ENCODE measurements at places on chromosomes 16 and 17. TPM values are rescaled to one million over a fixed set of nuclear protein-coding genes. Genes with fewer than 3 reads are reported as not detected.
A peak's percentile ranks its signal among the peaks of the same experiment; 100 is the strongest.

DNA sequence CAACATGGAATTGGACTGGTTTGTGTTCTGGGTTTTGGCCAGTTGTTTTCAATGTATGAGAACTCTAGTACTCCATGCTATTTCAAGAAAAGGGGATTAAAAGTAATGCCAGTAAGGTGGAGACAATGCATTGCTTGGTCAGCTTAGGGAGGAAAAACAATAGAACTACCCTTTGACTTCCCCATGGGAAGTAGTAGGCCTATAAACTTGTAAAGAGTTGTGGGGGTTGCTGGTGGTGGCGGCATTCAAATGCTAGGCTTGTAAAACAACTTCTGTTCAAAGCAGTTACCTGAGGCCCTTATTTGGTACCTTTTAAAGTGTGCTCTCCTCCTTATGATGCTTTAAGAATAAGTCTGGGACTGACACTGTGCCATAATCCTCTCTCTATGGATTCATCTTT, 9.4 kb downstream of the MAP3K3 start:
- H3K36me3 ChIP-seq = peaks cover 33% of the 10 kb centered on the region
- no peaks in the 10 kb centered on the region for H3K27me3 ChIP-seq
- H3K27ac ChIP-seq = no peak overlapping the region

Gene SALL1
- not detected for total RNA-seq

GRCh38 chr17:44581868-44582267, 24.6 kb downstream of the FZD2 start:
- no peak for DNase-seq
- H3K4me3 ChIP-seq = no peak overlapping the region
- peaks cover 24% of the 10 kb centered on the region for H3K27me3 ChIP-seq
- no peaks in the 10 kb centered on the region for H3K4me1 ChIP-seq
- no peaks in the 10 kb centered on the region for H3K36me3 ChIP-seq

GRCh38 chr16:72590151-72590937, 418.4 kb upstream of the PMFBP1 start:
- no peaks in the 10 kb centered on the region for H3K4me1 ChIP-seq
- no peak overlapping the region for H3K27ac ChIP-seq
- no peaks in the 10 kb centered on the region for H3K27me3 ChIP-seq
- no peak overlapping the region for H3K4me3 ChIP-seq

GRCh38 chr17:77886387-77886728, 72.1 kb upstream of the TNRC6C start:
- H3K4me1 ChIP-seq = peaks cover 52% of the 10 kb centered on the region
- H3K27me3 ChIP-seq = no peaks in the 10 kb centered on the region
- H3K4me3 ChIP-seq = no peak overlapping the region
- no peaks in the 10 kb centered on the region for H3K36me3 ChIP-seq
- peak overlapping the region; percentile 90 for H3K27ac ChIP-seq

Gene ANKRD40CL
- total RNA-seq = not detected

DNA sequence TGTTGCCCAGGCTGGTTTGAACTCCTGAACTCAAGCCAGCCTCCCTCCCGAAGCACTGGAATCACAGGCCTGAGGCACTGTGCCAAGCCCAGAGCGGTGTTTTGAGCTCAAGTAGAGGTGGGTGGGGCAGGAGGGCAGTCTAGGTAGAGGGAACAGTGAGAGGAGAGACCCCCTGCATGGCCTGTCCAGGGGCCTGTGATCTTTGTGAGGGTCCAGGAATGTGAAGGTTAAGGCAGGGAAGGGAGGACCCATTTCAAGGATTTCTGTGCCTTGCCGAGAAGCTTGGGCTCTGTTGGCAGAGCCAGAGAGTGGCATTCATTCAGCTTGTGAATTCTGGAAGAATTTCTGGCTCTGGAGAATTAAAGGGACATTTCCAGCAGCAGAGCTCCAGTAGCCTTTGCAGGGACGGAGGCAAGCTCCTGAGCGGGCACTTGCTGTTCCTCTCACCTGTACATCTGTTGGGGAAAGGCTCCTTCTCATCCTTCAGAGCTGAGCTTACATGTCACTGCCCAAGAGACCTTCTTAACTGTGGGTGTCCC, 2.7 kb downstream of the WWOX start:
- H3K27me3 ChIP-seq = no peaks in the 10 kb centered on the region
- H3K4me3 ChIP-seq = no peak overlapping the region
- H3K36me3 ChIP-seq = no peaks in the 10 kb centered on the region
- peaks cover 7% of the 10 kb centered on the region for H3K4me1 ChIP-seq

Gene KATNB1
- total RNA-seq = 16.6 TPM

- no peak overlapping the region for H3K27ac ChIP-seq
- H3K4me1 ChIP-seq = peaks cover 1% of the 10 kb centered on the region
- H3K36me3 ChIP-seq = no peaks in the 10 kb centered on the region
- no peaks in the 10 kb centered on the region for H3K27me3 ChIP-seq
- peak; percentile 36 for DNase-seq
These were observed 83.4 kb upstream of the GSE1 start for GRCh38 chr16:85529489-85530369.

GRCh38 chr17:74512036-74512435, 19.2 kb downstream of the CD300LB start:
- peak overlapping the region; percentile 70 for H3K27ac ChIP-seq
- no peaks in the 10 kb centered on the region for H3K36me3 ChIP-seq
- peaks cover 16% of the 10 kb centered on the region for H3K27me3 ChIP-seq

DNA sequence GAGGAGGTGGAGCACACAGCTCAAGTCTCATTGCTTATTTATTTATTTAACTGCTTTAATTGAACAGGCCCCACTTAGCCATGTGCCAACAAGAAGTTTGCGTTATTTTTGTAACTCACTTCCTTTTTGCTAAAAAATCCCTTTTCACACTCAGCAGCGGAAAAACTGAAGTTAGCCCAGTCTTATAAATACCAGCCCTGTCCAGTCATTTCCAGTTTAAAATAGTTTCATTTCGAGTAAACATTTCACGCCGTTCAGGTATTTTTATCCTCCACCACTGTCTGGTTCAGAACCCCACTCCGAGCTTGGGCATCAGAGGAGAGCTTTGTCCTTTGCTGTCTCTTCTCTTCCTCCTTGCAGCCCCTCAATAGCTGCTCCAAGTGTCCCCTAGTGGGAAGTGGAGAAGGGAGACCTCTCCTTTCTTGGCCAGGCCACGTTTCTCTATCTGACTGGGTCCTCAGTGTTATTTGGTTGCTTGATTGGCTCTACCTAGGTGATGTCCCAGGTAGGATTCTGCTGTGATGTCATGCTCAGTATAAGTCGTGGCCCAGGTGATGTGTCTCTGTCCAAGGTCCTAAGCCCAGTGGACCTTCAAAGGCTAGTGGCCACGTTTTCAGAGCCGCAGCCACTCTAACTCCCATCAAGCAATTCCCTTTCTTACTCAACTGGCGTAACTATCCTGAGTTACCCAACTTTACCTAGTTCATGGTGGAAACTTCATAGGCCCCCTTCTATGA, 53.0 kb upstream of the GAS7 start:
- no peaks in the 10 kb centered on the region for H3K36me3 ChIP-seq
- H3K4me3 ChIP-seq = no peak overlapping the region
- DNase-seq = no peak
- no peaks in the 10 kb centered on the region for H3K4me1 ChIP-seq

DNA sequence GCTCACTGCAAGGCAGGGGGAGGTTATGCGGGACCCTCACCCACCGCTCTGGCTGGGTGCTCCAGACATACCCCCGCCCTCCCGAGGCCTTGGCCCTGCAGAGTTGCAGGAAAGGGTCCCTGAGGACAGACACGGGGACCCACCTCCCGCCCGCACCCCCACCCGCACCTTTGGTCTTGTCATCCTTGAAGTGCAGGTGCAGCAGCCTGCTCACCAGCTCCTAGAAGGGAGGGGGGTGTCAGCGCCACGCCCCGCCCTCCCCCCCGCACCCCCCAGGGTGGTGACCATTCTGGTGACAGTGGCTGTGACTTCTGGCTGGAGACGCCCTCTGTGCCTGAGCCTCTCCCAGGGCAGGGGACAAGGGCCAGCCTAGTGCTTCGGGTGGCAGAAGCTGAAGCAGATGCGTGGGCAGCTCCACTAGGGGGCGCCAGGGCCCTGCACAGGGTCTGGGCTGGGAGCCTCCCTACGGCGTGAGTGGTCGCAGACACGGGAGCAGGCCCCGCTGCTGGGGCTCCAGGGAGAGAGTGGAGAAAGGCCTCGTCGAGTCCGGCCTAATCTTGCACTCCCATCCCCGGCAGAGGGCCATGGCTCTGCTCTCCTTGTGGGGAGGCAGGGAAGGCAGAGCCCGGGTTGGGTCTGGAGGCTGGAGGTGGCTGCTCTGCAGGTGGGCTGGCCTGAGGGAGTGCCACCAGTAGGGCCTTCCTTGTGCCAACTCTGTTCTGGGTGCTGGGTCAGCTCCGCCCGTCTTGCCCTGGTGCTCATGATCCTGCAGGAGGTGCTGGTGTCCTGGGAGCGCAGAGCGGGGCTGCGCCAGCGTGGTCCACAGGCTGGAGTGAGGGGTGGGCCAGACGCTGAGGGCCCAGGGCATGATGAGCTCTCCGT, 2.7 kb downstream of the CENPX start:
- DNase-seq = no peak
- H3K4me3 ChIP-seq = no peak overlapping the region

Gene KRTAP17-1
- total RNA-seq = not detected

- H3K27me3 ChIP-seq = no peaks in the 10 kb centered on the region
- no peaks in the 10 kb centered on the region for H3K4me1 ChIP-seq
- DNase-seq = no peak
- no peak overlapping the region for H3K4me3 ChIP-seq
- H3K36me3 ChIP-seq = peaks cover 71% of the 10 kb centered on the region
These were observed 16.3 kb upstream of the MYO15B start for GRCh38 chr17:75571197-75571884.

DNA sequence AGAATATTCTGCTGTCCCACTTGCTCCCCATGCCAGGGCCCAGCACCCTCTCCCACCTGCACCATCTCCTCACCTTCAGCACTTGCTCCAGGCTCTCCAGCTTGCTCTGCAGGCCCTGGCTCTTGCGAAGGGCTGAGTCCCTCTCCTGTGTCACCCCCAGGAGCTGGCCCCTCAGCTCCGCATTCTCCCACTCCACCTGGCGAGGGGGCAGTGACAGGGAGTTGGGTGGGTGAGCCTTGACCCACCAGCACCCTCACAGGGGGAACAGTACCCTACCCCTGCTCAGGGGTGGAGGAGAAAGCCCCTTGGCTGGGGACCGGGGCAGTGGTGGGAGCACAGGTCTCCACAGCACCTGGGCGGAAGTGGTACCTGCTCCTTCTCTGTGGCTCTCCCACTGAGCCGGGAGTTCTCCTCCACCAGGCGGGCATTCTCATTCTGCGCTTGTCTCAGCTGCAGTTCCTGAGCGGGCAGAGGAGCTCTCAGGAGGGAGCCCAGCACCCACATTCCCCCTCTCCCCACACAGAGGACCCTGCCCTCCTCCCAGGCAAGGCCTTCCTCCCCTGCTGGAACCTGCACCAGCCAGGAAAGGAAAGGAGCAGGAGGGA, 5.9 kb downstream of the TSPOAP1 start:
- H3K36me3 ChIP-seq = no peaks in the 10 kb centered on the region
- no peaks in the 10 kb centered on the region for H3K4me1 ChIP-seq
- no peaks in the 10 kb centered on the region for H3K27me3 ChIP-seq
- peak; percentile 37 for DNase-seq
- H3K27ac ChIP-seq = no peak overlapping the region

Gene BRCA1
- 17.7 TPM for total RNA-seq

Gene C17orf100
- 2.2 TPM for total RNA-seq

Gene TTYH2
- total RNA-seq = 7.7 TPM

GRCh38 chr16:48274476-48274875, 27.1 kb upstream of the ABCC11 start:
- no peaks in the 10 kb centered on the region for H3K36me3 ChIP-seq
- H3K27ac ChIP-seq = no peak overlapping the region
- no peaks in the 10 kb centered on the region for H3K27me3 ChIP-seq
- H3K4me1 ChIP-seq = peaks cover 6% of the 10 kb centered on the region
- H3K4me3 ChIP-seq = no peak overlapping the region

GRCh38 chr17:41657936-41658335, 30.7 kb upstream of the EIF1 start:
- no peaks in the 10 kb centered on the region for H3K36me3 ChIP-seq
- H3K27me3 ChIP-seq = no peaks in the 10 kb centered on the region
- H3K4me3 ChIP-seq = no peak overlapping the region
- H3K27ac ChIP-seq = no peak overlapping the region
- no peaks in the 10 kb centered on the region for H3K4me1 ChIP-seq

Gene CD300LB
- 0.58 TPM for total RNA-seq

Gene OR4D1
- not detected for total RNA-seq

- no peak overlapping the region for H3K4me3 ChIP-seq
- DNase-seq = no peak
- no peak overlapping the region for H3K27ac ChIP-seq
- H3K27me3 ChIP-seq = no peaks in the 10 kb centered on the region
- no peaks in the 10 kb centered on the region for H3K36me3 ChIP-seq
These were observed 5.1 kb downstream of the LLGL1 start for GRCh38 chr17:18230288-18231141.

- no peak for DNase-seq
- no peaks in the 10 kb centered on the region for H3K27me3 ChIP-seq
These were observed 189.7 kb downstream of the SNX29 start for GRCh38 chr16:12166271-12166670.

DNA sequence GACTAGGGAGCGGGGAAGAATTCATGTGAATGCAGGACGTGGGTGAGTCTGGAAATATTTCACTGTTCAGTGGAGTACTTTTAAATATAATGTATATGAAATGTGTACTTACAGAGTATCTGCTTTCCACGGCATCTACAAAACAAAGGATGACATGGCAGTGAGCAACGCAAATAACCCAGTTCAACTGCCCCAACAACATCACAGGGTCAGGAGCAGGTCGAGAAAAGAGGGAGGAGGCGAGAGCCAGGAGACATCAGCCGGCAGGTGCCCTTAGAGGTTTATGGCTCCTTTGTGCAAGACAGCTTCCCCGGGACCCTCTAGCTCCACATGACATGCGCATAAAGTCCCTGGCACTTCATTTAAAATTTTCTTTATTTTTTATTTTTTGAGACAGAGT, 61.1 kb downstream of the PECAM1 start:
- no peaks in the 10 kb centered on the region for H3K36me3 ChIP-seq
- peak overlapping the region; percentile 80 for H3K27ac ChIP-seq
- no peaks in the 10 kb centered on the region for H3K27me3 ChIP-seq
- no peak for DNase-seq
- peaks cover 98% of the 10 kb centered on the region for H3K4me1 ChIP-seq

DNA sequence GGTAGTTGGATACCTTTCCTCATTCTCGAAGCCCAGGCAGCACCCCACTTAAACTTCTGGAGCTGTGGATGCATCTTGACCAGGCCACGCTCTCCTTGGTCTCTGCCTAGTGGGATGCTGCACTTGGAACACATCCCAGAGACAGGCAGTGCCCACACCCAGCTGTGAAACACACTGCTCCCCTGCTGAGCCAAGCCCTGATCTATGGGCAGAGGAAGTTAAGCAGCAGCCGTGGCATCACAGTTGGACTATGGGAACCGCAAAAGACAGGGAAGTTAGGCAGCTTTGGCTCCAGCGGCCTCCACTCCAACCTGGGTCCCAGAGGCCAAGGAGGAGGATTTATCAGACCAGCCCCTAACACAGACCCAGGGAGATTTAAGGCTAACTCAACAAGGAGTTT, 284.8 kb upstream of the CCL2 start:
- H3K27ac ChIP-seq = no peak overlapping the region
- H3K27me3 ChIP-seq = no peaks in the 10 kb centered on the region
- no peak overlapping the region for H3K4me3 ChIP-seq
- DNase-seq = no peak
- H3K4me1 ChIP-seq = peaks cover 5% of the 10 kb centered on the region

- no peak for DNase-seq
- no peaks in the 10 kb centered on the region for H3K27me3 ChIP-seq
- H3K4me1 ChIP-seq = no peaks in the 10 kb centered on the region
- H3K36me3 ChIP-seq = no peaks in the 10 kb centered on the region
- no peak overlapping the region for H3K4me3 ChIP-seq
These were observed 363.6 kb downstream of the HS3ST3B1 start for GRCh38 chr17:14664511-14664910.
